Epithelial cell of proximal tubule (primary cell): ENCODE measurements at places on chromosomes 12 and 14.

DNA sequence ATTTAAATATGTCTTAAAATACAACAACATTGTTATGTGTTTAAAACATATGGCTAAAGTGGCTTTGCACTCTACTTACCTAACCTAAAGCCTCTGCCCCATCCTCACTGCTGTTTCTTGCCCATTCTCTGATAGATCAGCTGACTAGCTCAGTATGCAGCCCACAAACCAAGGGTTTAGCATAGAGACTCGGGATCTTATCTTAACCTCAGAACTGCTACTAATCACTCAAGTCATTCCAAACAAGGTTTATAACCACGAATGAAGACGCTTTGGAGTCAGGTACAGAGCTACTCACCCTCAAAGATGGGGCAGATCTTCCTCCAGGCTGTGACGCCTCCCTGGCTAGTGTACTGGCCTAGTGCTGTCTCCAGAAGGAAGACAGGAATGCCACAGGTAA, 19.3 kb downstream of the SLC6A13 start:
- no peak for DNase-seq

- DNase-seq = no peak
Observed at GRCh38 chr12:51863933-51864832, 15.7 kb upstream of the FIGNL2 start.

DNA sequence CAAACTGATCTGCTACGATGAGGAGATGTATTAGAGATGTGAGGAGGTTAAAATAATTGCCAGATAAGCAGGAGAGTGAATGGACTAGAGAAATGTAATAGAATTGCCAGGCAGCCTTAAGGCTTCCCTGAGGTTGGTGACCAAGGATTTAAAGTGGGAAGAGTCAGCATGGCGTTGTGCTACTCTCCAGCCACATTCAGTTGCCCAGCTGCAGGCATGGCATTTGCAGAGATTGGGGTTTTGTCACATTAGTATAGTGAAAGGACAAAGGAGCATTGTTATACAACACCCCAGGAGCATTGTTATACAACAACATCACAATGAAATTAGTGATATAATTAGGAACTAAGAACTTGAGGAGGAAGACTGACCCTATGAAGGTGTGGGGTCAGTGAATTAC, 31.7 kb downstream of the MARK3 start:
- no peak for DNase-seq

DNA sequence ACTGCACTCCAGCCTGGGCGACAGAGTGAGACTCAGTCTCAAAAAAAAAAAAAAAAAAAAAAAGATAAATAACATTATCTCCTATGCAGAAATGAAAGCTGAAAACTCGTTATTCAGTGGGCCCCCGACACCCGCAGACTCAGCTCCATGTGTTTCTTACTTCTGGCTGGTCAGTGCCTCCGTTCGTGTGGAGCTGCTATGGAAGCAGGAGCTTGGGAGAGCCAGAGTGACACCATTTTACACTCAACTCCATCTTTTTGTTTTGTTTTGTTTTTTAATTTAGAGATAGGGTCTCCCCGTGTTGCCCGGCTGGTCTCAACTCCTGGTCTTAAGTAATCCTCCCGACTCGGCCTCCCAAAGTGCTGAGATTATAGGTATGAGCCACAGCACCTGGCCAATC, 13.3 kb upstream of the PLEKHG6 start:
- no peak for DNase-seq

DNA sequence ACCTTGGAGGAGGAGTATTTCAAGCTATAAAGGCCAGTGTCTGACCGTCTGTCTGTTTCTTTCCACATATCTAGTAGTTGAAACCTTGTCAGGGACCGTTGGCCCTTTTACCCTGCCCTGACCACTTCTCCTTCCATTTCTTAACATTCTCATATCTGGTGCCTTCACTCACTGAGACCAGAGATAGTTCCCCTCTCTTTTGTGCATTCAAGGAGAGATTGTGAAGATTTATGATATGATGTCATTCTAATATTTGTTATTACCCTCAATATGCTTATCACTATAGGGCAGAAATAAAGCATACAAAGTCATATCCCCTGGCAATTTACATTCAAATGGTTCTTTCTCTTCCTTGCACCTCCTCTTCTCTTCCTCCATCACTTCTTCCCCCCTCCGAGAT, 83.3 kb downstream of the PLXNC1 start:
- DNase-seq = no peak

- no peak for DNase-seq
Observed at GRCh38 chr14:61244009-61244408, 37.1 kb downstream of the TMEM30B start.

GRCh38 chr12:87758271-87758670, 270.9 kb downstream of the C12orf50 start:
- no peak for DNase-seq

DNA sequence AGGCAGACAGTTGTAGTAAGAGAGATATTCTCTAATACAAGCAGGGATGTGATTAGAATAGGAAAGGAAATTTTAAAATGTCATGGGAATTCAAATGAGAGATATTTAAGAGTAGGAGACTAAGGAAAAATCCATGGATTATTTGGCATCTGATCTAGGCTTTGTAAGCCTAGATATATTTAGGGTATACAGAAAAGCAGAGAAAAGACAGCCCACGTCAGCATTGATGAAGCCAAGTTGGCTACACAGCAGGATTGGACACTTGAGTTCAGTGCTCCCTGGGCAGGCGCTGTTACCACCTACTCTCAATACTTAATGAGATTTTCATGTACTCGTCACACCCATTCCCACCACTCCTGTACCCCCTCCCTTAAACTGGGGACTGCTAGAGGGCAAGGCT, 1.7 kb upstream of the KCNJ8 start:
- no peak for DNase-seq

GRCh38 chr12:51329742-51330141, 5.8 kb upstream of the BIN2 start:
- no peak for DNase-seq
